ENCODE measurements at places on chromosomes 2 and 18.

DNA sequence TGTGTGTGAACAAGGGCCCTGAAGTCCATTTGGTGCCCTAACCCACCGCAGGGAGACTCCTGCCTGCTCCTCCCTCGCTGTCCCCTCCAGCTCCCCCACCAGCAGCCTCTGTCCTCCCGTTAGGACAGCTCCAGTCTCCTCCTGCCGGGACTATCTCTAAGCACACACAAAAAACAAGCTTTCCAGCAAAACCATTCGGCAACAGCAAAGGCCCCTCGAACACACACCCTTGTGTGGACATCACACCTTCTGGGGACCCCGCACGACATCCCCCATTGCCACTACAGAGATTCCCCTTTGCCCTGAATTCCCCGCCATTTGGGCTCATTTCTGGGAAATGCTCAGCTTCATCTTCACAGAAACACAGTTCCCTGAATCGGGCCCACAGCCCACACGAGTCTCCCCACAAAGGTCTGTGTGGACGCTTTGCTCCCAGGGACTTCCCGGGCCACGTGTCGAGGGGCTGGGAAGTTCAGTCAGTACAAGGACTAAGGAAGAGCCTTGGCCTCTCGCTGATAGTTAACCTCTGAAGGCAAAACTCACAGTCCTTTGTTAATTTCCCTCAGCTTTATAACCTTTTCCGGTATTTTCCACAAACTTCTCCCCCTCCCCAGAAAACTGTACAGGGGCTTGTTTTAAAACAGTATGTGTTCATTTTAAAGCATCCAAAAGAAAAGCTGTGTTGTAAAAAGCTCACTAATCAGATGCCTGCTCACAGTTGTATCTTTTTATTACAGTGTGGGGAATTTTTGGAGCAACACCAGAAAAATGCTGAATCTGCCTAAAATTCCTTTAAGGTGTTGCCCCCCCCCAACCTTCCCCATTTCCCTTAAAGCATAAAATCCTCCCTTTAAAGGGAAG lies 25.9 kb downstream of the SMAD7 start:
- DNase-seq = no peak

DNA sequence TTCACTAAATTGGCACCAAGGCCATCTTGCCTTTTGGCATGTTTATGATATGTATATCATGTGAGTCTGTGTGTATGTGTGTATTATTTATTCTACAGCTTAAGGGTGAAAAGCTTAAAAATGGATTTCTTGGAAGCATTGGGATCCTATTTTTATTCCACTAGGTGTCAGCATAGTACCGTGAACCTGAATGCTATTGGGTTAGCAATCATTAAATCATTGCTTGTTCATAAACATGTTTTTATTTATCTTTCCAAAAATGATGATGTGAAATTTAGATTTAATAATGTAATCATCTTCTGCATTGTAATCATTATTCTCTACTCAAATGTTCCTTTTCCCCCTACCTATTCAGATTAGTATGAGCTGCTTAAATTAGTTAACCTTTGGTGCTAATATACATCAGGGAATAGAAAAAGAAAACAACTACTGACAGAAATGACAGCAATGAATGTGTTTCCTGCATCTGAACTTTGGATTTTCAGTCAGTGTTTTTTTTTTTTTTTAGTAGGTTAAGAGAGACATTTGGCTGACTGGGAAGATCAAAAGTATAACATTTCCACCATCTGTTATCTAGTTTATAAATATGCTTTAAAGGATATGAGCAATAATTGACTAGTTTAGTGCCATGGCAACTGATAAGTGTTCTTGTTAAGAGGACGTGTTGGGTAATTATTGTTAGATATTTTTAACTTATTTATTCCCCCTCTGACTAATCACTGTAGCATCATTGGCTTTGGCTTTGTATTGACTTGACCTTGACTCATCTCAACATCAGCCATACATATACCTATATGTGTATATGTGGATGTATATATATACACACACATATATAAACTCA lies 14.1 kb upstream of the ZSWIM2 start:
- no peak for DNase-seq

DNA sequence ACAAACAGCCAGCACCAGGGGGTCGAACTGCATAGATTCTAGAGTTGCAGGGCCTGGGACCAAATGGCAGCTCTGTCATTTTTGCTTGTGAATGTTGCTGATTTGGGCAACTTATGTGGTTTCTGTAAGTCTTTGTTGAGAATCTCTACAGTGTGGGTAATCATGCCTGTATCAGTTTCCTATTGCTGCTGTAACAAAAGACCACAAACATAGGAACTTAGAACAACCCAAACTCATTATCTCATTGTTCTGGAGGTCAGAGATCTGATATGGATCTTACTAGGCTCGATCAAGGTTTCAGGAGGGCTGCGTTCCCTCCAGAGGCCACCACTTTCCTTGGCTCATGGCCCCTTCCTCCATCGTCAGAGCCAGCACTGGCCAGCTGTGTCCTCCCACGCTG lies 86.8 kb upstream of the SH3BP4 start:
- no peak for DNase-seq

DNA sequence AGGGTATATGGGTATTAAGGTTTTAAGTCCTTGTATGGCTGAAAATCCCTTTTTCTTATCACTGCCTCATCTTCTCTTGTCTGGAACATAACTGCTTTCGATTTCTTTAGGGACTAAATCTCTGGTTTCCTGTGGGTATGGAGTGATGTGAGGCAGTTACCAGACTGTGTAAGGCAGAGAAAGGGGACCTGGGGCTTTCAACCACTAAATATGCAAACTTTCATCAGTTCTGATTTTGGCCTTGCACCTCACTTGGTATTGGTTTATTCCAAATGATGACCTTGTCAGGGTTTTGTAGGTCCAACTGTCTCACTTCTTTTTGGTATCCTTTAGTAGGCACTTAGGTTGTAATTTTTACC lies 9.3 kb downstream of the MAP4K4 start:
- no peak for DNase-seq

DNA sequence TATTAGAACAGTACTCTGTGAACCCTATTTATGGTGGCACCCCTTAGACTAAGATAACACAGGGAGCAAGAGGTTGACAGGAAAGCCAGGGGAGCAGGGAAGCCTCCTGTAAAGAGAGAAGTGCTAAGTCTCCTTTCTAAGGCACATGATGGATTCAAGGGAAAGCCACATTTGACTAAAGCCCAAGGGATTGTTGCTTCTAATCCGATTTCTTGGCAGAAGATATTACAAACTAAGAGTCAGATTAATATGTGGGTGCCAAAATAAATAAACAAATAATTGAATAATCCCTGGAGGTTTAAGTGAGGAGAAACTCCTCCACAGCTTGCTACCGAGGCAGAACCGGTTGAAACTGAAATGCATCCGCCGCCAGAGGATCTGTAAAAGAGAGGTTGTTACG lies 333.2 kb downstream of the SOX11 start:
- no peak for DNase-seq

- DNase-seq = no peak
Measured at GRCh38 chr2:46267616-46268015, 29.6 kb upstream of the EPAS1 start.

DNA sequence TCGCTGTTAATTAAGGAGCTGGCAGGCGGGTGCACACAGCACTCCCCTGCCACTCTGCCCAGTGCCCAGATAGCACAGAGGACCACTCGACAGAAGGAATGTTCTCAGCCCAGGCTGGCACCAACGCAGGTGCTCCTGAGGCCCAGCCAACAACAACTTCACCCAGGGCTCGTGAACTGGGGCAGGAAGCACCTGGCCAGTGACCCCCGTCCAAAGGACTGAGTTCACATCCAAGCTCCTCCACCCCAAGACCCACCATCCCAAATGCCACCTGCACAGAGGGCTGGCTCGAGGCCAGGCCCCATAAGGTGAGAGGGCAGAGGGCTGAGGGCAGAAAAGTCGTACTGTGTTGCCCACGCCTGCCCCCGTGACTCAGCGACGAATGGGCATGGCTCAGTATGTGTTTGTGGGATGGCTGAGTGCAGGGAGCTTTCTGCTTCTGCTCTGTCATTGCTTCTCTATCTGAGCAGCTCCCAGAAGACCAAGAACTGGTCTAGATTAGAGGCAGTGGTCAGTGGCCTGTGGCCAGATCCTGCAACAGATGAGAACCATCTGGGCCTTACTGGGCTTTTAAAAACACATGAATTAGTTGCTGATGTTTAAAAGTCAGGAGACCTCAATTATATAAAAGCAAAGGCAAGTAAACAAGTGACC lies 68.4 kb downstream of the POLR1A start:
- DNase-seq = no peak

DNA sequence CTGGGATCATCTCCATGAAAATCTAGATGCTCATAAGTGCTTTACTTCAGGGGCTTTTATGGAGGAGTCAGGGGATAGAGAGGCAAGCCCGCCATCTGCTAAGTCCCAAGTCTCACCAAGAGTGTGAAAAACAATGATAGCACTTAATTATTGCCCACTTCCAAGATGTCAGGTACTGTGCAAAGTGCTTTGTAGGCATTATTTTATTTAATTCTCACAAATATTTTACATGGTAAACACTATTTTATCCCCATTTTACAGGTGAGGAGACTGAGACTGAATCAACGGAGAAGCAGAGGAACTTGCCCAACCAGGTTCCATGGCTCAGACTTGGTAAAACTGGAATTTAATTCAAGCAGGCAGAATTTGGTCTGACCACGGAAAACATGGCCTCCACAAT lies 147.5 kb downstream of the ACKR3 start:
- no peak for DNase-seq

DNA sequence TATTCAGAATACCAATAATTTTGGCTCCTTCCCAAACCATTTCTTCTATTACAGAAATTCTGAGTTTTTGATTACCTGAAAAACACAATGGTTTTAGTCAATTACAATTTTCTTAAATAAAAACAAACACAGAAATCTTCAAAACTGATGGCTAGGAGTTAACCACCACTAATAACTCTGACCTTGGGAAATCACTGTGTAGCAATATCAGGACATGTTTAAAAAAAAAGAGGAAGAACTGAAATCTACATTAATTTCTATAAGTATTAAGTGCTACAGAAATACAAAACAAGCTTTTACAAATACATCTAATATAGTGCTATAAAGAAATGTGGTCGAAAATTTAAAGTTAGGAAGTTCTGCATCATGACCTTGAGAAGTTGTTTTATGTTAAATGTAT lies 14.9 kb downstream of the L3MBTL4 start:
- DNase-seq = no peak

- DNase-seq = no peak
Measured at GRCh38 chr18:34709104-34709503, 994 bp upstream of the DTNA start.

GRCh38 chr2:189265696-189266320 lies 86.2 kb upstream of the COL5A2 start:
- DNase-seq = no peak

Measured in T-cell (primary cell).